Activated T-cell treated with anti-CD3 and anti-CD28 coated beads for 24 hours (primary cell): ENCODE measurements at places on chromosomes 7 and 10.

- DNase-seq, result no peak
These were observed 81.8 kb downstream of the NT5C2 start for GRCh38 chr10:103111031-103111917.

GRCh38 chr10:7756360-7756992, 31.3 kb downstream of the KIN start:
- DNase-seq, result no peak

DNA sequence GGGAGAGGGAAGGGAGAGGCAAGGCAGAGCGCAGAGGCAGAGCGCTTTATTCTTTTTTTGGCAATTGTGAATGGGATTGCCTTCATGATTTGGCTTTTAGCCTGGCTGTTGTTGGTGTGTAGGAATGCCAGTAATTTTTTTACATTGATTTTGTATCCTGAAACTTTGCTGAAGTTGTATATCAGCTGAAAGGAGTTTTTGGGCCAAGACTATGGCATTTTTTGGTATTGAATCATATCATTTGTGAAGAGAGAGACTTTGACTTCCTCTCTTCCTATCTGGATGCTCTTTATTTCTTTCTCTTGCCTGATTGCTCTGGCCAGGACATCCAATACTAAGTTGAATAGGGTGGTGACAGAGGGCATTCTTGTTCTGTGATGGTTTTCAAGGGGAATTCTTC, 291.3 kb downstream of the REEP3 start:
- no peak for DNase-seq

DNA sequence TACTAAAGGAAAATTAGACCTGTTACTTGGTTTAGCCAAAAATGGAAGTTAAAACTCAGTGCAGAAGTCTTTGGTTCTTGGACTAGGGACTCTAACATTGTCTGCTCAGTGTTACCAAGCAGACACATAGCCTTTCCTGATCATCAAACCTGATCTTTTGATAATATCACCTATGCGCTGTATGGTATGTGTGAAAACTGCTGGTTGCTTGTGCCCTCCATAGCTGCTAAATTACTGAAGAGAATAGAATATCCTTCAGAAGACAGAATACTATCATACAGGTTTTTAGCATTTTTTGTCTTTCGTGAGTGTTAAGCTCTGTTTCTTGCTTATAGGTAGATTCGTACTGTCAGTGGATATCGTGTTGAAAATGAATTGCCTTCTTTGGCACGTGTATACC, 68.7 kb downstream of the ST7 start:
- no peak for DNase-seq

DNA sequence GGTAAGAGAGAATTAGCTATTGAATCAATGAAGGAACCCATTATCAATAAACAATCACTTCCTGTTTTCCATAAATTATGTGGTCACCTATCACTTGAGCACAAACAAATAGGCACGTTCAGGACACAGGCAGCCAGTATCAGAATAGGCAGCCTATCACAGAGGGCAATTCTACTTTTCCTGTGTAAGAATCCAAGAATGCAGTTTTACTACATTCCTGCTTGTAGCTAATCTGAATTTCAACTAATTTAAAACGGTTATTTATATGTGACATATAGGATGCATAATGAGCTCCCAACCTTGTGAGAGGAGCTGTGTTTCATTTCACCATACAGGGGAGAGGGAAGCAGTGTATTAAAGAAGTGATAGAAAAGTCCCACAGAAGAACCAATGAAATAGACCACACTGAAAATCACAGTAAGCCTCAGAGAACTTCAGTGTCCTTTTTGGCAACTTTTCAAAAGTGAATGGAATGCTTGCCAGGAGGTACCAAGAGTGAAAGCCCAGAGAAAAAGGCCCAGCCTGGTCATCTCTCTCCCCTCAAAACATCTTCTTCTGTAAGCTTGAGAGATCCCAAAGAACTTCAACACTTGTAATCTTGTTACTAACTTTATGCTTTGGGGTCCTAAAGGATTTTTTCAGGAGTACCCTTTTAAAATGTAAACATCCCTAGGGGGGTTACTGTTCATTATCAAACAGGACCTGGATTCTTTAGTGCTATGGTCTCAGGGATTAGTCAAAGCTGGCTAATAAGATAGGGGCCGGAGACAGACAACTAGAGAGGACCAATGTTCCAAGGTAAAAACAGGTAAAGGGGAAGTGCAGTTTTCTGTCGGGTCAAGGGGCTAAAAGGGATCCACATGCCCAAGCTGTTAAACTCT, 1.3 kb downstream of the IMMP2L start:
- DNase-seq, result no peak

DNA sequence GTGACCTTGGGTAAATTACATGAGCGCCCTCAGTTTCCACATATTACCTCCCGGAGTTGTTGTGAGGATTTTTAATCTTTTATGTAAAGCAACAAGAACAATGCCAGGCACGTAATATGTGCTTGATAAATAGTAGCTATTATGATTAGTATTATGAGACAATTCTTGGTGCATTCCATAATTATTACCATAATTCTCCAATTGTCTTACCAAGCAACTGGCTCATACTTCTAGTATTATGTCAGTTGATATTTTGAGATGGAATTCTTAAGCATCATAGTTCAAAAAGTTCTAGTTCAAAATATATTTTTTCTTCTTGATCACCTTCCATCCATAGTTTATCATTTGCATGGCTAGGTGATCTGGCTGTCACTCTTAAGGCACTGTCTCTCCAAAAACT, 259.0 kb downstream of the BBS9 start:
- no peak for DNase-seq

DNA sequence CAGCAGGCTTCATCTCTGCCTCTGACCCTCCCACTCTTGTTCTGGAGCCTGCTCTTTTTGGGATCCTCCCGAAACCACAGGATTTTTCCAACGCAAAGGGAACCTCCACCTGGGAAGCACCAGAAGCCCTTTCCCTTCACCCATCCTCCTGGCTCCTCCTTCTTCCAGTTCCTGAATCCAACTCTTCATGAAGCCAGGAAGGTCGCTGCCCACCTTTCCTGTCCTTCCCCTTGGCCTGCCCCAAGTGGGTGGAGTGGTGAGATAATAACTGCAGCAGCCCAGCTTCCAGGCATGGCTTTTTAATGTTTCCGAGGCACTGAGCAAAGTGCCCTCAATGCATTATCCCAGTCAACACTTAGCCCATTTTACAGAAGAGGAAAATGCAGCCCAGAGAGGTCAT, 70.8 kb upstream of the EEPD1 start:
- DNase-seq, result no peak

DNA sequence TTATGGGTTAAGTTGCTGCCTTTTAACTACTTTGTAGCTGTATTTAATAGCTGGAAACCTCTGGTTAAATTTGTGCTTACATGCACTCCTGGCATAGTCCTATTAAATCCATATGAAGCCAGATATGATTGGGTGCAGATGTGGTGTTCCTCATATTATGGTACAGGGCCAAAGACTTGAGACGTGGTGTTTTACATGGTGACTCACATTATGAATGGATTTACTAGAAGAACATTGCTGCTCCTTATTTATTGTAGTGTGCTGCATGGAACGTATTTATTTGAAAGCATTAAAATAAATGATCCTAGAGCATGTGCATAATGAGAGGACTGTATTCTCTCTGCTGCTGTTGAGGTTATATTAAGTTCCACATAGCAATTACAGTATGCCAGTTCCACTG, 224.1 kb downstream of the SLC25A13 start:
- no peak for DNase-seq

DNA sequence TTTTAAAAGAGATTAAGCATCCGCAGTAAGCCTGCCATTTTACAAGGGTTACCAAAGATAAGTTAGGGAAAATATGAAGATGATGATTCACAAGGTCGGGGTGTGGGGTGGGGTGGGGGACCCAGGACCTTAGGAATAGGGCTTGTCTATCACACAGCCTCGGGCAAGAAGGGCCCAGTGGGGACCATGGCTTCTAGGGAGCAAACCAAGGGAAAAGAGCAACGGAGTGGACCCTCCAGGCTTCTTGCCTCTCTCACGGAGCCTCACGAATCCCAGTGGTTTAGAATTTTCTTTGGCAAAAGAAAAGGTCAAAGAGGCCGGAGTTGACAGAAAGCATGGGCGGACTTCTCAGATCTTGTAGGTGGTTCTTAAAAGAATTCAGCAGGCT, 1.3 kb downstream of the PRKCQ start:
- DNase-seq, result no peak

GRCh38 chr7:155053002-155053401, 17.1 kb upstream of the HTR5A start:
- DNase-seq, result no peak

DNA sequence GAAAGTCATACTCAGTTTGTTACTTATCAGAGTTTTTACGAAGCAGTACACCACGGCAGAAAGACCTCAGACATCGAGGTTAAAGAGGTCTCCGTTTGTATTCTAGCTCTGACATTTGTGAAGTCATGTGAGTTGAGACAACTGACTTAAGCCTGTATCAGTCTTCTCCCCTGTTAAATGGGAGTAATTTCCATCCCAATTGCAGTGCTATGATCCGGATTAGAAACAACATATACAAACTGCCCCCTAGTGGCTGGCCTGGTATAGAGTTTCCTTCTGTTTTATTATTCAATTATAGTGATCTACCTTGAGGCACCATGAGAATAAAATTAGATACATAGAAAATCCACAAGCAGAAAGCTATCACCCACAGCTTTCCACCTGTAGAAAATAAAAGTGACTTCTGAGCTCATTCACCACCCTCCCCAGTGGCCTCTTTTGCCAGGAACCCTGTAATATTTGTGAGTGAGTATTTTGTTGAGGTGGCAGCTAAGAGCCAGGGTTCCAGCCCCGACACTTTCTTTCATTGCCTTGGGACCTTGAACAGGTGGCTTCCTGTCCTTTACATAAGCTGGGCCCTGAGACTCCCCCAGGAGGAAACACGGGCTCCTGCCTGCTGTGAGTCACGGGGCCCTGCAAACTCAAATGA, 607.2 kb upstream of the MGMT start:
- peak; percentile 2 for DNase-seq

DNA sequence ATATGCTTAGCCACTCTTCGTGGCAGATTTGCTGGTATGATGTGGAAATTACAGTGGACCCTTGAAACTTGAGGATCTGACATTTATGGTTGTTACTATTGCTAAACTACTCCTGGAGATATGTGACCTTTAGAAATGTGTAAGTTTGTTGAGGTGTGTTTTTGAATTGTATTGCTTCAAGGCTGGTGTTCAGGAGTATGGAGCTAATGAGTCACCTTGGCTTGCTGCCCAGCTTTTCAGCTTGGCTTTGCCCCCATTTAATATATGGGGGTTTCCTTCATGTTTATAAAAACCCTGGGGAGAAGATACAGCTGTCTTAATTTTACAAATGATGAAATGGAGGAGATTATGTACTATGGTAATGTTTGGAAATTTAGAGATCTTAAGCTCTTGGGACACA, 11.6 kb downstream of the HBP1 start:
- DNase-seq, result peak; percentile 67
